ENCODE measurements at places on chromosomes 2 and 18.

DNA sequence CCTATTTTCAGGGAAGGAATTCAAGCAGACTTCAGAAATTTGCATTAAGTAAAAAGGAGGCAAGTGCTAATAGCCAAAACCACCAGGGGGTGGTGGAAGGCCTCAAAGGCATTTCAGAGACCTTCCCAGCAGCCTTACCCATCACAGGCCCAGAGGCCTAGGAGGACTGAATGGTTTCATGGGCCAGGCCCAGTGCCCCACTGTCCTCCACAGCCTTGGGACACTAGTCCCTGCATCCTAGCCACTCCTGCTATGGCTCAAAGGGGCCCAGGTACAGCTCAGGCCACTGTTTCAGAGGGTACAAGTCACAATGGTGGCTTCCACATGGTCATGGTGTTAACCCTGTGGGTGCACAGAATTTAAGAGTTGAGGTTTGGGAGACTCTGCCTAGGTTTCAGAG is 58.6 kb upstream of the CHAC2 start:
- no peak for DNase-seq

- DNase-seq: no peak
Observed at GRCh38 chr2:187157046-187157445, 291.0 kb downstream of the CALCRL start.

GRCh38 chr2:177036747-177037146 is 175.8 kb upstream of the HNRNPA3 start:
- no peak for DNase-seq

- no peak for DNase-seq
Observed at GRCh38 chr18:3150274-3150673, 69.5 kb downstream of the MYOM1 start.

DNA sequence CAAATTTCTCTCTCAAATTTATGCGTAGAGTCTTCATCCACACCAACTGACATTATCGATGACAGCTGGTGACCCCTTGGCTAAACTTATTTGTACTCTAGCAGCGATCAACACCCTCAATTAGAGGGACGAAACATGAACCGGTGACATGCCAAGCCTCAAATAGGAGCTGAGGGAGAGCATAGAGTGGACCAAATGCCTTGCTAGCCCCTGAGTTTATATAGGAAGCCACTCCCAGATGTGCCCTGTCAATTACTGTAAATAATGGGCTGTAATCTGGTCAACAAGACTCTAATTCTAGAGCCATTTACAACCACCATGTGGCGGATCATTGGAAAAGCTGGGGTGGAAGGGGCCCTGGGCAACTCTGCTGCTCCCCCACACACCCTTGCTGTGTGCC is 47.6 kb upstream of the FHL2 start:
- DNase-seq: no peak

DNA sequence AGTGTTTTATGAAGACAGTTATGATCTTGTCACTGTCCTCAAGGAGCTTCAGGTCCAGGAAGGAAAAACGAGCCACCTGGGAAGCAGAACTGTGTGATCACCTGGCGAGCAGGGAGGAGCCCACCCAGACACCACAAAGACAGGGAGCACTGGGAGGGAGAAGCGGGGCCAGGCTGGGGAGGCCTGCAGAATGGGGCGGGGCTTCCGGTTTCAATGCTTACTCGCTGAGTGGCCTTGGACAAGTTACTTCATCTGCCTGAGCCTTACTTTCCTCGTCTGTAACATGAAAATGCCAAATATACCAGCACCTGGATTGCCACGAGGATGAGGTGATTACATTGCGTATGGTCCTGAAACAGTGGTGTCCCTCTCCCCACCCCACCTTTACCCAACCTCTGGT is 227.5 kb downstream of the ANKRD30B start:
- no peak for DNase-seq

- no peak for DNase-seq
Observed at GRCh38 chr18:13625843-13626543, 100.4 kb downstream of the FAM210A start.

DNA sequence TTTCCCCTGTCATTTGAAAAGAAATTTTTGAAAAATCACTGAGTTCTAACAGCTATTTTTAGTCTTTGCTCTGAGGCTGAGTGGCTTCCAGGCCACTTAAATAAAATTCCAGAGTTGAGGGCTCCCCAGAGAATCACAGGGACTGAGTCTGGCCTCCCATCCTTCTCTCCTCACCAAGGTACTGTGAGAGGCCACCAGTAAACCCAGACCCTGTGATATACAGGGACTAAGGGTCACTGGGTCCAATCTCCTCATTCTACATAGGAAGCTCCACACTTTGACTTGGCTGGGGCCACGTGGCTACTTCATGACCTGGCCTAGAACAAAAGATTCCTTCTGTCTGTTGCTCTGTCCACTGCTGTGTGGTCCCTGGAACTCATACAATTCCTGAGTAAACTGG is 123.2 kb upstream of the CDCA7 start:
- DNase-seq: no peak
